Smooth muscle cell of the brain vasculature (primary cell): ENCODE measurements at places on chromosomes 11 and 22.

- no peak for DNase-seq
Observed at GRCh38 chr11:73163638-73164174, 21.6 kb upstream of the FCHSD2 start.

DNA sequence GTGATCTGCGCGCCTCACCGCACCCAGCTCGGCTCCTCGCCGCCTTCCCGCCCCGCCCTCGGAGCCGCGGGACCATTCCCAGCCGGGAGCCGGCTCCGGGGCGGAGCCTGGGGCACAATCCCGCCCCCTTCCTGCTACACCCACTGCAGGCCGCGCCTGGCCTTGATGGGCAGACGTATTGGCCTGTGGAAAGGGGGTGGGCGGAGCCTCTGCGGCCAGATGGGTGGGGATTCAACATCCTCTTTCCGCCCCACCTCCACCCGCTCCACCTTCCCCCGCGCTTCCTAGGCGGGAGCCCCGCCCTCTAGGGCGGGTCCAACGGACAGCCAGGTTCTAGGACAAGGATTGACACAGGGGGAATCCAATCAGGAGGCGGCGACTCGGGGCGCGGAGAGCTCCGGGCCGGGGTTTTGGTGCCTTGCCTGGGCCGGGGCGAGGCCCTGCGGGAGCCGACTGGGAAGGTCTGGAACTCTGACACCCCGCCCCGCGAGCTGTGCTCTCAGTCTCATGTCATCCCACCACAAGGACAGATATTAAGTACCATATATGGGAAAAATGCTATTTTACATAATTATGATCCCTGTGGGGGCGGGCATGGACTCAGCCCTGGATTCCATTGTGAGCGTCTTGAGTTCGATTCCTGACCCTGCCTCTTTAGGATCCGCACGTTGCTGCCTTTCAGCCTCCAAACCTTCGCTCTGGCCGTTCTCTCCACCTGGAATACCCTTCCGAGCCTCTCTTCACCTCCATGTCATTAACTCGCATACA lies at the start of gene MYH9:
Gene MYH9, minus strand, starts transcription at position 9 of the 768 bp plus-strand sequence. CDS start 38,731 bp downstream, outside the sequence.
- DNase-seq: peak; percentile 100

- no peak for DNase-seq
Observed at GRCh38 chr11:65868076-65868667, 4.4 kb downstream of the EFEMP2 start.

GRCh38 chr11:131073167-131073566 lies 156.9 kb upstream of the SNX19 start:
- DNase-seq: no peak

DNA sequence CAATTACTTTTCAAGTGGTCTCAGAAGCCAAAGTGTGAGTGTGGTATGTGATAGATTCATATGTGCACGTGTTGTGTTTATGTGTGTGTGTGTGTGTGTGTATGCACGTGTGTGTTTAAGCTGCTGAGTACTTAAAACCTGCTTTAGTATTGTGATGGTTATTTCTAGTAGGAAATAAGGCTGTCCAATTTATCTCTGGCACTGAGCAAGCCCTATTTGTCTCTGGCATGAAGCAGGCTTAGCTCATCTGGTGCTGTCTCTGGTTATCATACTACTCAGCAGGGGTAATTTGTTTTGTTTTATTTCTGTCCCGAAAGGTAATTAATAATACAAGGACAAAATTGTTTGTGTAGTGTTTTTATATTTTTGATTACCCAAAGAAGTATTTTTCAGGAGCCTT lies 333.7 kb downstream of the FAT3 start:
- no peak for DNase-seq

DNA sequence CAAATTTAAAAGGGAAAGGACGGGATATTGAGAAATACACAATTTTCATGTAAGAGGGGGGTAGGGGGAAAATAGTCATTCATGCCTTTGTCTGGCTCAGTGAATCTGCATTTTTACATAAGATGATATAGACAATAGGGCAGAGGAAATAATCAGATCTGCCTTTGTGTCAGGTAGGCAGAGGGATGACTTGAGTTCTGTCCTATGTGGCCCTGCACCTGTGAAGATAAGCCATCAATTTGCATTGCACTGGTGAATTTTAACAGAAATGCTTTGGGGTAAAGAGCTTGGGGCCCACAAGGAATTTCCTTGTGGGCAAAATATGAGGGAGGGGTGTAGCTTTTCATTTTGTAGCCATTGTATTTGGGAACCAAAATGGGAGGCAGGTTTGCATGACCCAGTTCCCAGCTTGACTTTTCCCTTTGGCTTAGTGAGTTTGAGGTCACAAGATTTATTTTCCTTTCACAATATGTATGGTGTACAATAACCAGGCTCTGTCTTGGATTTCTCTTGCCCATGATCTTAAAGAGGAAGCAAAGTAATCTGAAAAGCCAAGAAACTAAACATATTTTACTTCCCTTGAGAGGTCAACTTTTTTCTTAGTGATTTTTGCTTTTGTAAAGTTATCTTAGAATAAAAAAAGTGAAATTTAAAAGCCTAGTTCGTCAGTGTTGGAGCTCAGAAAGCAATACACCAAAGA lies 77.7 kb upstream of the SORL1 start:
- no peak for DNase-seq

DNA sequence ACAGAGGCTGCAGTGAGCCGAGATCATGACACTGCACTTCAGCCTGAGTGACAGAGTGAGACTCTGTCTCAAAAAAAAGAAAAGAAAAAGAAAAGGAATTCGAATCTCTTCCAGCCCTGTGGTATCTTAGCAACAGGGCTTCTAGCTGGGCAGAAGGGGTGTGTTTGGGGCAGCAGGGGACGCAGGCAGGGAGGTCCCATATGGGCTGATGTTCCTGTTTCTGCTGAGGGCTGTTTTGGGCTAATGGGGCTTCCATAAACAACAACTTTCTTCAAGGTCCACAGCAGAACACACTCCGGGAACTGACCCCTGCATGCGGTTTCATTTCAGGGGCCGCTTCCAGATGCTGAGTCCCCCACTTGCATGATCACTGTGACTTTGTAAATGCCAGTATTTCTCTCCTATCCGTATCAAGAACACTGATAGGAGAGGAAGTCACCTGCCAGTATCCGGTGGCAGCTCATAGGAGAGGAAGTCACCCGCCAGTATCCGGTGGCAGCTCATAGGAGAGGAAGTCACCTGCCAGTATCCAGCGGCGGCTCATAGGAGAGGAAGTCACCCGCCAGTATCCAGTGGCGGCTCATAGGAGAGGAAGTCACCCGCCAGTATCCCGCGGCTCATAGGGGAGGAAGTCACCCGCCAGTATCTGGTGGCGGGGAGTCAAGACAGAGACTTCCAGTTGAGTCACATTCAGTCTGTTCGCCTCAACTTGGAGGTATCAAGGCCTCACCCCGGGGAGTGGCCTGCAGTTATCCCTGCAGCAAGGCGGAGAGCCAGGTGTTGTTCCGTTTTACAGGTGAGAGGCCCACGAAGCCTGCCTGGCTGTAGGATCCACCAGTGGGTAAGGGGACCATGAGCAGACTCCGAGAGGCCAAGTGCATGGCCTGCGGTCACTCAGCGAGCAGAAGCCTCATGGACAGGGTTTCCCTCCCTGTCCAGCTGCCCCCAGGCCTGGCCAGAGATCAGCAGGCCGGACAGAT lies 8.3 kb upstream of the FGF19 start:
- no peak for DNase-seq

DNA sequence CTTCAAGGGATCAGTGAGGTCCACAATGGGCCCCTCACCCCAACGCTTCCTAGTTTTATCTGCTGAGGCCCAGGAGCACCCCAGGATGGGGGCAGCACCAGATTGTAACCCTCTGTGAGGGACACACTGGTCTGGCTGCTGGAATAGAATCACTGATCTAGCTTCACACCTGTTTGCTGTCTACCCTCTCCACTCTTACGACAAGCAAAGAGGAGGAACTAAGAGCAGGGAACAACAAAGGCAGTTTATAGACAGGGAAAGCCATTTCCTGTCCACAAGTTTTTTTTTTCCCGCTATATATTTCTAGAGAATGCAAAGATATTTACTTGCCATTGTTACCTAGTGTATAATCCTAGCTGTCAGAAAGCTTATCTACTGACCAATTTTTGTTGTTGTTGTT lies 61.0 kb upstream of the CRTAM start:
- no peak for DNase-seq

DNA sequence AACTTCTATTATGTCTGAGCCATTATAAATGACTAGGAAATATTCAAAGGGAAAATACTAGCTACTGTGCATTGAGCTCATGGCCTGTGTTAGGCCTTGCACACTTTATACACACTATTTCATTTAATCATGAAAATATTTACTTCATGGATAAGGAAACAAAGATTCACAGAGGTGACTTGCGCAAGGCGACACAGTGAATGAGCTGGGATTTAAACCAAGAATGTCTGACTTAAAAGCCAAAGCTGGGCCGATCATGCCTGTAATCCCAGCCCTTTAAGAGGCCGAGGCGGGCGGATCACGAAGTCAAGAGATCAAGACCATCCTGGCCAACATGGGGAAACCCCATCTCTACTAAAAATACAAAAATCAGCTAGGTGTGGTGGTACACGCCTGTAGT lies 231.5 kb downstream of the MIAT start:
- no peak for DNase-seq

- no peak for DNase-seq
Observed at GRCh38 chr22:17917490-17917983, 106.8 kb downstream of the MICAL3 start.

GRCh38 chr11:27470826-27471588 lies 1.6 kb downstream of the LGR4 start:
- DNase-seq: no peak

DNA sequence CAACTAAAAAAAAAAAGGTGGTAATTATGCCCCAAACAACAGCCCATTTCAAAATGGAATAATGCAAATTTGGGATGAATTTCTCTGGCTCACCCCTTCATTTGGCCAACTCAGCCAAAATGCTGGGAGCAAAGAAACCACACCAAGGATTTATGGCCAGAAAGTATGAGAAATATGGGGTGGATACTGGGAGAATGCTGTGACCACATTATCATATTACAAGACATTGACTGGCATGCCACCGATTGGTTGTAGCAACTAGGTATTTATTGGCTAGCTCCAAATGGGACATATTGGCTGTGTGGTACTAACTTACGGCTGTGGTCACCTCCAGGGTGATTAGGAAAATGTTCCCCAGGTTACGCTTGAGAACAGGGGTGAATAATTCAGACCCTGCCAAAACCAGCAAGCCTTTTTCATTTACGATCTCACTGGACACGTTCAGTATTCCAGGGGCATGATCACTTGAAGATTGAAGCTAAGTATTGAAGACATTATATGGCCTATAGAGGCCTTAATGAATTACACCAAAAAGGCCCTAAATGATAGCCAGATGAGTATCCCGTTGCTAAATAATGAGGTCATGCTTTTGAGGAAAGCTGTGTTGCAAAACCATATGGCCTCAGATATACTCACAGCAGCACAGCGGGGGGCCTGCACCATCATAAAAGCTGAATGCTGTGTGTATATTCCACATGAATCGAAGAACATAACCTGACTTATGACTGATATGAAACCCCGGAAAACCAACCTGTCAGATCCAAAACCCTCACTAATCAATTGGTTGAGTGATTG lies 3.8 kb upstream of the FDX1 start:
- no peak for DNase-seq

DNA sequence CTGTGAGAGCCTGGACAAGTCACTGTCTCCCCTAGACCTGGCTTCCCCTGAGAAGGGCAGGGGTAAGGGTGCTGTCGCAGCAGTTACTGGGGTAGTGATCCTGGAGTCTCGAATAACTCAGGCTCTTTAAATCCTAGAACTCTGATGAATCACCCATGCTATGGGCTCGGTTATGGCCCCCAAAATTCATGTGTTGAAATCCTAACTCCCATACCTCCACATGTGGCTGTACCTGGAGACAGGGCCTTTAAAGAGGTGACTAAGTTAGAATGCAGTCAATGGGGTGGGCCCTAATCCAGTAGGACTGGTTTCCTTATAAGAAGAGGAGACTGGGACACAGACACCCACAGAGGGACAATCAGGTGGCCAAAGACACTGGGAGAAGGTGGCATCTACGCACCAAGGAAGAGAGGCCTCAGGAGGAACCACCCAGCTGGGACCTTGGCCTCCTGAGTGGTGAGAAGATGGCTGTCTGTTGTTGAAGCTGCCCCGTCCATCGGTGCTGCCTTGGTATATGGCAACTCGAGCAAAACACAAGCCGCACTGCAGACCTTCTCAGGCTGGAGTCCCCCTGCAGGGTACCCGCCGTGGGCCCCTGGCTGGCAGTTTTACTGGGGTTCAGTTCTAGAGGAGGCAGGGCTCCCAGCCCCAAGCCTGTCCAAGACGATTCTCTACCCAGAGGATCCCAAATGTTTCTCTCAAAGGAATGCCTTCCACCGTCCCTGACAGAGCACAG lies 48.8 kb upstream of the SHISAL1 start:
- no peak for DNase-seq

DNA sequence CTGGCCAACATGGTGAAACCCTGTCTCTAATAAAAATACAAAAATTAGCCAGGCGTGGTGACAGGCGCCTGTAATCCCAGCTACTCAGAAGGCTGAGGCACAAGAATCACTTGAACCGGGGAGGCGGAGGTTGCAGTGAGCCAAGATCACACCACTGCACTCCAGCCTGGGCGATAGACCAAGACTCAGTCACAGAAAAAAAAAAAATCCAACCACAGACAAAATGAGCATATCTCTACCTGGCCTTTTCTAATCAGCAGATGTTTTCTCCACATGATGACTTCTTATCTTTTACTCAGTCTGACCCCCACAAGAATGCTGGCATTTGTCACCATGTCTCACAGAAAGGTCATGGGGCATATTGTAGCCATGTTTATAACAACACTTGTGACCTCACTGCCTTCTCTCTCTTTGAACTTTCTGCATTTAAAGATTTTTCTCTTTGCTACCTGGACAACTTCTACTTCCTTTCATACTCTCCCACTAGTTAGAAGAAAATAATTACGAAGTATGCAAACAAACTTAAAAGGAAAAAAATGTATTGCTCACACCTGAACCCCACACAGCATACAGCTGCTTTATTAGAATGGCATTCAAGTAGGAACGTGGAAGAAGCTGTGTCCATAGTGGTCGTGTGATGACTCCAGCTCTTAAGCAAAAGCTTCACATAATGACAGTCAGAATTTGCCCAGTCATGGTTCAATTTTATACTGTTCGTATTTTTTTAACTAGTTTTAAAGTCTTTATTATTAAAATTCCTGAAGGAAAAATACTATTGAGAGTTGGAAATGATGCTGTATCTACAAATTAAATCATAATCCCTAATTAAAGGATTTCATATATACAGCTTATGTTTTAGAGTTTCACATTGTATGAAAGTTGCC lies 65.4 kb downstream of the ZC3H12C start:
- no peak for DNase-seq

- no peak for DNase-seq
Observed at GRCh38 chr11:27409742-27410141, 46.7 kb upstream of the CCDC34 start.

DNA sequence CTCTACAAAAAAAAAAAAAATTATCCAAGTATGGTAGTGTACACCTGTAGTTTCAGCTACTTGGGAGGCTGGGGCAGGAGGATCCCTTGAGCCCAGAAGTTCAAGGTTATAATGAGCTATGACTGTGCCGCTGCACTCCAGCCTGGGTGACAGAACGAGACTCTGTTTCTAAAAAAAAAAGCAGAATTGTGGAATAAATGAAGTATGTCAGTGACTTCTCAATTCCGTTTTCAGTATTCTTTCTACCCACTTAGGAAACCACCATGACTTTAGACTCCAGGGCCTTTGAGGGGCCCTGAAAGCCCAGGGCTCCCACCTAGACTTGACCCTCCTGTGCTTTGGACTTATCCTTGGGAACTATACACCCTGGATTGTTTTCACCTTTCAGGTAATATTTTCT lies 6.5 kb upstream of the NUP160 start:
- DNase-seq: no peak
